ENCODE measurements at places on chromosomes 5 and 9. TPM values are rescaled to one million over a fixed set of nuclear protein-coding genes. Genes with fewer than 3 reads are reported as not detected.

GRCh38 chr5:54215233-54215736 lies 95.1 kb downstream of the ARL15 start:
- DNase-seq, result no peak

DEPDC1B gene
- total RNA-seq, result 18.7 TPM

DNA sequence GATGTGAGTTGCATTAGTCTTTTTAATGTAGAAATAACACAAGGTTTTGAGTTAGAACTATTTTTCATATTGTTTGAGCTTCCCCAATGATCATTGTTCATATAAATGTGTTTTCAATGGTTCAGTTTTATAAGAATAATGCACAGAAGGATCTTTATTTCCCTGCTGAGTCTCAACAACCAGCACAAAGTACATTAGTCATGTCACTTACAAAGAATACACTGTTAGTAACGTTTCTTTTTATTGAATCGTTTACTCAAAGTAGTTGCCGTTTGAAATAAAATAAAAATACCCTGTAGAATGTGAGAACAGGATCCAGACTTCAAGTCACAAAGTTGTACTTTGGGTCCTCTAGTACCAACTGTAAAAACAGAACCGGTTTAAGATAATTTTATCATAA lies 41.5 kb downstream of the ERCC8 start:
- no peak for DNase-seq

DNA sequence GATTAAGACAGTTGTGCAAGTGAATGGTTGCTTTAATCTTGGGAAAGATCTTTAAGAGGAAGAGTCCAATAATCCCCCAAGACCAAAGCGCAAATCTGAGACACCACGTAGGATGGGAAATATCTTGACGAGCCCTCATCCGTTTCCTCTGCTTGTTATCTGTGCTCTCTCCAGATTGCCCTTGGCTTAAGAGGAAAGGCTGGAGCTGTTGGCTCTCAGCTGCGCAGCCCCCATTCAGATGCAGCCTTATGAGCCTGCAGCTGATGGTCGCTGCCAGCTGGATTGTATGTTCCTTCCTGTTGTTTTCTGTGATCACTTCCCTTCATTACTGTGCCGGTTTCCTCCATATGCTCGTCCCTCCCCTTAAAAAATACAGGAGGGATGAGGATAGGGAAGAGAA lies 47.7 kb downstream of the PWWP2A start:
- no peak for DNase-seq

DNA sequence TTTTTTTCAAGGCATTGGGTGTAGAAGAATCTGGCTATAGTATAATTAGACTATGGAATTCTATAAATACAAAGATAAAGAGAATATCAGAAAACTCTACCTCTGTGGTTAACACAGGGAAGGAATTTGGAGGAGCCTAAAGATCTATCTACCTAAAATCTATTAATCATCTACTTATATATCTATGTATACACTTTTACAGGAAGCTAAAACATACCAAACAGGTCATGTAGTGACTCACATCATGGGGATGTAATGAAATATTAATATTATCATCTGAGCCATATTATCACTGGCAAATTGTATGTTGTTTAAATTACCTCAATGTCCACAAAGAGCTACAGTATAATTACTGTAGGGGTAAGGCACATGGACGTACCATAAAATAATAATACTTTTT lies 1748.2 kb downstream of the EFNA5 start:
- no peak for DNase-seq

DNA sequence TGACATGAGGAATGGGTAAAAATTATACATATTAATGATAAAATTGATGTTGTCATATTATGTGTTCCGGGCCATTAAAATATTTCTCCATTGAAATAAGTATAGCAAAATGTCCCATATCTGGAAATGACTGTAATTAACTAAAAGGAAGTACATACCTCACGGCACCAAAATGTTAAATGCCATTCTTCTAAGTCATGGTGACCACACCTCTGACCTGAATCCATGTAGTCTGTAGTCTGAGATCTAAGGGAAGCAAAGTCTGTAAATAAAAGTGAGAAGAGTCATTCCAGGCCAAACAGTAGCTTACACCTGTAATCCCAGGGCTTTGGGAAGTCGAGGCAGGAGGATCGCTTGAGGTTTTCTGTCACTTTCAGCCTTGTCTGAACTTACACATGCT lies 8.7 kb upstream of the GDA start:
- no peak for DNase-seq

DNA sequence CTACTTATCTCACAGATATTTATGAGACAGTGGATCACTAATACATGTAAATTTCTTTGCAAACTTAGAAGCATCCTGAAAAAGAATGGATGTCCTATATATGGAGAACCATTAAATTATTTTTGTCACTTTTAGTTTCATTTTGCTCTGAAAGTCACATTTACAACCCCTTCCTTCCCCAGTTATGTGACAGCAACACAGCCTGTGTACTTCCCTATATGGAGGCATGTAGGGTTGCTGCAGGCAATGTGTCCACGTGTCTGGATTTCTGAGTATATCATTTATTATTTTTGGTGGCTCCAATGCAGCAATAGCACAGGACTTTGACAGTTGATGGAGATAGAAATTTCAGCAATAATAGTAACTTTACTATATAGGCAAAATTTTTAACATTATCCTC lies 156.4 kb downstream of the ST8SIA4 start:
- no peak for DNase-seq

FPGS gene
- total RNA-seq, result 90.7 TPM

GRCh38 chr5:132268769-132269551 lies 11.5 kb downstream of the PDLIM4 start:
- DNase-seq, result no peak

MUSK gene
- total RNA-seq, result not detected

PCDHB7 gene
- total RNA-seq, result 0.48 TPM

DNA sequence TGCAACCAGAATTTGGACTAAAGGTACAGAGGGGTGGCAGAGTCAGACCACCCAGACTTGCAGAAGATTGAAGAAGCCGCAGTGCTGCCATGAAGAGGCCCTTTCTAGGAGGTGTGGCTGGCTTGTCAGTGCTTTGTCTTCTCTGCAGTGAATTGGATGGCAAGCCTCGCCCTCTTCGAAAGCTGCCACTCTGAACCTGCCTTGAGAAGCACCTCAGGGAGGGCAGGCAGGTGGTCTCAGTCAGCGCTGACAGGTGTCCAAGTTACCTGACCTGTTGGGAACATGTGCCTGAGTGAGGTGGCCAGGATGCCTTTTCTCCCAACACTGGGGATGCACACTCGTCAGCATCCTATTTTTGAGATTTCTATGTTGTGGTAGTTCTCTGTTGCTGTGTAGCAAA lies 6.2 kb downstream of the TENT4A start:
- no peak for DNase-seq

DNA sequence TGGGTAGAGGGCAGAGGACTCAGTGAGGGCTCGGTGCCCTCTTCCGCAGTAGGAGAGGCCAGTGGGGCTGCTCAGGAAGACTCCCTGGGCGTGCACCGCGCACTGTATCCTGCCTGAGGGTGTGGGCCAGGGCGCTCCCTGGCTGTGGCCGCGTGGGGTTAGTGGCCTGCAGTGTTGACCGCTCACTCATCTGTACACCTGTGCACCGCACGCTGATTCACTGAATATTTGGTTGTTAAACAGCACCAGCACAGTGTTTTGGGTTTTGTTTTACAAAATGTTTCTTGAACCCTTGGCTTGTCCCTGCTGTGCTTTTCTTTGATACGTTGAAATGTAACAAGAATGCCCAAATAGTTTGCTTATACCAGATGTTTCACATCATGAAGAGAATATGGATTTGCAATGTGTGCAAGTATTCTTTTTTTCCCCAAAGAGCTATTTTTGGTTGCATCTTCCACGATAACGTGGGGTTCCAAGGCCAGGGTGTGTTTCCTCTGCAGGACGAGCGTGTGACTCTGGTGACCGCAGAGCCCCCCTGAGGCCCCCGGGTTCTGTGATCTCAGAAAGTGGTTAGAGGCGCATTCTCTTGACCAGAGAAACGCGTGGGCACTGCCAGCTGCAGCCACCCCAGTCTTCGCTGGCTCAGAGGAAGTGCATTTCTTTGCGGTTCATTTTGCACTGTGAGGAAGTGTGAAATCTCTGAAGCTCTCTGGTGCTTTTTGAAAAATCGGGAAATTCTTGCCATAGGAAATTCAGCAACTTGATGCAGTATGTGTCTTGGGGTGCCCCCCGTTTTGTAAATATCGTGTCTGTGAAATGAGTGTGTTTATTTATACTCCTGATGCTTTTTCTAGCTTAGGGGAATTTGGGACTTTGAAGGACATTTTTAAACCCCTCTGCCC lies 46.9 kb downstream of the AHRR start:
- DNase-seq, result no peak

SH3GL2 gene
- not detected for total RNA-seq

GRCh38 chr9:116497095-116497890 lies 189.8 kb upstream of the TRIM32 start:
- DNase-seq, result no peak

DNA sequence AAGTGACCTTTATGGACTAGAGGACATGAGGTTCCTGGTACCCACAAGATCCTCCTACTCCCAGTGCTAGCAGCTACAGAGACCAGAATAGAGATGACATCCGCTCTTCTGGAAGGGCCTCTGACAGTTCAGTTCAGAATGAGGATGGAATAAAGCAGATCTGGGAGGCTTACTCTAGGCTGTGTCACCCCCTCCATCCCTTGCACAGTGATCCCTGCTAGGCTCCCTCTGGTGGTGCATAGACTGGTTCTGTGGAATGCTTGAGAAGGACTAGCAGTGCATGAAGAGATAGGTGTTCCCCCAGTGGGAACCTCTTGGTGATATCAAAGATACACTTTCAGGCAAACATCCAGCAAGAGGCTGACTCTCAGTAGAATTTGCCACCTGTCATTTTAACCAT lies 83.0 kb downstream of the NPR3 start:
- no peak for DNase-seq

GRCh38 chr5:150346592-150346991 lies 10.9 kb upstream of the TCOF1 start:
- DNase-seq, result no peak

GRCh38 chr9:124749781-124750180 lies 21.3 kb downstream of the NR6A1 start:
- no peak for DNase-seq

- no peak for DNase-seq
Observed at GRCh38 chr5:4189317-4189716, 593.7 kb downstream of the IRX1 start.

All from endothelial cell of umbilical vein (primary cell).